ENCODE measurements at places on chromosomes 16 and 17.

GRCh38 chr17:51044976-51045375 lies 75.7 kb downstream of the SPAG9 start:
- DNase-seq, result no peak

DNA sequence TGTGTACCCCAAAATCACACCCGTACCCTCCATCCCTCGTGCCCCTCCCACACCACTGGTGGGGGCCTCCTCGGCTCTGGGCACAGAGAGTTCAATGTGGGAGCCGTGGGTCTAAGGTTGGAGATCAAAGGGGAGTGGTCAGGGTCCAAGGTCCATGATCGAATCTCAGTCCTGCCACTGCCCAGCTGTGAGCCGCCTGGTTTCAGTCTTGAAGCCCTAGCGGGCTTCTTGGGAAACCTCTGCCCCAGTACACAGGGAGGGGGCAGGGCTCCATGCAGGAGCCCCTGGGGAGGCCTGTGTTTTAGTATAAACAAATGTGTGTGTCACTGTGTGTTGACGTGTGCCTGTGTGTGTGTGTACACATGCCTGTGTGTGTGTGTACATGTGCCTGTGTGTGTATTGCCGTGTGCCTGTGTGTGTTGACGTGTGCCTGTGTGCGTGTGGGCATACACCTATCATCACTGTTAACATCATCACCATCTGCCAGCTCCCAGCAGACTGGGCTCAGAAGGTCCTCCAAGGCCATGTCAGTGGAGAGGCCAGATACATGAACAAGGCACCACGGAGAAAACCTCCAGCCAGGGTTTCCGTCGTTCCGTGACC lies 26.5 kb upstream of the ZNF469 start:
- DNase-seq, result no peak

GRCh38 chr17:732067-732901 lies at the start of gene TLCD3A:
TSS of gene TLCD3A (plus strand) at chr17:732596. CDS start at chr17:732648, 52 bp downstream.
- DNase-seq, result peak; percentile 85

GRCh38 chr16:51540259-51540658 lies 389.2 kb upstream of the SALL1 start:
- DNase-seq, result no peak

GRCh38 chr17:64747938-64748540 lies 85.9 kb upstream of the SMURF2 start:
- DNase-seq, result no peak

DNA sequence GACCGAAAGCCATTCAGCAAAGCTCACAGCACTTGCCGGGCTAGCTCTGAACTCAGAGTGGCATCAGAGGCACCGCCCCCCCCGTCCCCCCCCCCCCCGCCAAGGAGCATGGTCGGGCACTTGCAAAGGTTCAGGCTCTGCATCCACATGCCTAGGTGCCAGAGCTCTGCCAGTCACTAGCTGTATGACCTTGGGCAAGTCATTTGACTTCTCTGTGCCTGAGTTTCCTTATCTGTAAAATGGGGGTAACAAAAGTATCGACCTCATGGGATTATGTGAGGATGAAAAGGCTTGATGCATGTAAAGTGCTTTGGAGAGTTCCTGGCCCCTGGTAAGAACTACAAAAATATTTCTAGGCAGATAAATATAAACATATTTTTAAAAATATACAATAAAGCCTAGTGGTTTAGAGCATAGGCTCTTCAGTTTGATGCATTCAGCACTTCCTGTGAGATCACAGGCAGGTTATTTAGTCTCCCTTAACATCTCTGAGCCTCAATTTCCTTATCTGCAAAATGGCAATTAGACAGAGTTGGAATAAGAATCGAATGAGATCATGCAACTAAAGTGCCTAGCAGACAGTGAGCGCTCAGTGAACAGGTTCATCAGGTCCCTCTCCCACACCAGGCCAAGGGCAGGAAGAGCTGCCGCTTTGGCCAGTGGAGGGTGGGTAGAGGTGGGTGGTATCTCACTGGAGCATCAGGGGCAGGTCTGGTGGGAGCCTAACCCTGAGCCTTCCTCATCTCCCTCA lies 117.2 kb downstream of the CYLD start:
- no peak for DNase-seq

DNA sequence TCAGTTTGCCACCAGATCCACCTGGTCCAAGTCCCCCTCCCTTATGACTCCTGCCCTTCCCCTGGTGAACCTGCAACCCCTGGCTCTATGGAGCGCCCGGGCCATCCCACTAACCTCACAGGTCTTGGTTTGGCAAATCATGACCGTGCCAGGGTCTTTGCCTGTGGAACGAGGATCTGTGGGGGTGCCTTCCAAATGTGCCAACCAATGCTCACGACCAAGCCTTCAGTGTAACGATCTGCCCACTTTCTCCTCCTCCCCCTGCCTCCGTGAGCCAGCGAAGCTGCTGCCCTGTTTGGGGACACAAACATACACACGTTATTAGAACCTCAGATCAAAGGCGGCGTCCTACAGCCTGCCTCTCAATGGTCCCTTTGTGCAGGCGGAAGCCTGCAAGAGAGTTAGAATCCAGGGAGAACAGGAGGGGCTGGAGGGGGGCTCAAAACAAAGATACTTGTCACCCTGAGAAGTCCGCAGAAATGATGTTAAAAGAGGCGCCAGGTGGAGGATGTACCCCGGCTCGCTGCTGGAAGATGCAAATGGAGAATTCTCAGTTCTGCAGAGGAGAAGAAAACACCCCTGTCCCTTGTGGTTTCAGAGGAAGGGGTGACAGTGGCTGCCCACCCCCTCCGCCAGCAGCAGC lies 9.0 kb upstream of the NKD1 start:
- peak; percentile 7 for DNase-seq

DNA sequence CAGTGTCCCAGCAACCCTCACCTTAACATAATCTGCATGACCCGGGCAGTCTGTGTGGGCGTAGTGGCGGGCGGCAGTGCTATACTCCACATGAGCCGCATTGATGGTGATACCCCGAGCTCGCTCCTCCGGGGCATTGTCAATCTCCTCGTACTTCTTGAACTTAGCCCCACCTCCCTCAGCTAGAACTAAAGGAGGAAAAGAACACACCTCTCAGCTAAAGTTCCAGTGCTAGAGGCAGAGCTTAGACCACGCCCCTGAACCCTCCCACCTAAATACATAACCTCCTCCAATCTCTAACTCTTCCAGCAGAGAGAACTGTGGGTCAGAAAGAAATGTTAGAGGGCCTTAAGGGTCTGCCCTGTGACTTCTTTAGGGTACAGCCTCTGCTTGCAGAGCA lies 855 bp downstream of the TUFM start:
- no peak for DNase-seq

- no peak for DNase-seq
These were observed 165.0 kb upstream of the ELAC2 start for GRCh38 chr17:13182854-13183253.

GRCh38 chr17:79777120-79777893 lies 641 bp upstream of the CBX2 start:
- peak; percentile 84 for DNase-seq

GRCh38 chr16:26195225-26195624 lies 503.5 kb downstream of the HS3ST4 start:
- no peak for DNase-seq

- DNase-seq, result no peak
These were observed 35.5 kb upstream of the NOL11 start for GRCh38 chr17:67682196-67682595.

GRCh38 chr17:67491009-67491680 lies 114.1 kb downstream of the PITPNC1 start:
- peak; percentile 83 for DNase-seq

- DNase-seq, result no peak
These were observed 77.5 kb downstream of the CYTH1 start for GRCh38 chr17:78704594-78704993.

DNA sequence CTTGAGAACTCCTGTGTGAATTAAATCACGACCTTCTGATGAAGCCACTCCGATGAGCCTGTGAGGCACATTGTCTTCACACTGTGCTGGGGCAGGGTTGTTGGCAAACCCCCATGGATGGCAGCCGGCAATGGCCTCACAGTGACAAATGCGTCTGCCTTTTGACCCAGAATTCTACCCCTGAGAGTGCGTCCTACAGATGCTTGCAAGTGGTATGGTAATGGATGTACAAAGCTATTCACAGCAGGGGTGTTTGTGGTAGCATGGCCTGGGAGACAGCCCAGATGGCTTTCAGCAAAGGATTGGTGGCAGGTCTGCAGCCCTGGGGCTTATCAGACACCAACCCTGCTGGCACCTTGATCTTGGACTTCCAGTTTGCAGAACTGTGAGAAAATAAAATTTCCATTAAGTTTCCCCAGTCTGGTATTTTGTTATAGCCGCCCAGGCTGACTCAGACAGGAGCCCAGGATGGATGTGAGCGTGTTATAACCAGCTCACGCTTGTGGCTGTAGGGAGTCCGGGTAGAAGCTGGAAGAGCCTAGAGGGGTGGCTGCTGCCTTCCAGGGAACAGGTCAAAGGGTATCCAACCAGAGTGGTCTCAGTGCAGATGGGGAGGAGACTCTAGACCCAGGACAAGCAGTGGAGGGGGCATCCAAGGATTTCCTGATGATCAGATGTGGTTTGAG lies 10.1 kb downstream of the AFMID start:
- no peak for DNase-seq

GRCh38 chr17:35612924-35613521 lies 25.9 kb downstream of the AP2B1 start:
- peak; percentile 36 for DNase-seq

Data from right hindlimb (tissue), 1 donor.